ENCODE measurements at places on chromosomes 11 and 22.
A peak's percentile ranks its signal among the peaks of the same experiment; 100 is the strongest.

DNA sequence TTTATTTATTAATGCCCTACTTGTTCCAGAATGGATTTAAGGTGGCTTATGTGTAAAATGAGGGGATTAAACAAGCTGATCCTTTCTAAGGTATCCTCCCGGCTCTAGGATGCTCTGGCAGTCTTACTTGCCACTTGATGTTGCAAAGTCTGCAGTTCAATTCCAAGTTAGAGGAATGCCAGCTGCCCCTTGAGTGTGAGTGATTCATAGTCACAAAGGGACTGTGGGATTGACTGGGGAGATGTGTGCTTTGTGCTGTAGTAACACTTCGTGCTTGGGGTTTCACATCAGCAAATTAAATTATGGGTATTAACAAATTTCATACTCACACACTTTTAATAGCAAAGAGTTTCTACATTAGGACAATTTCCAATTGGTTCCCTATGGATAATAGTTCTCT, 550.8 kb upstream of the CADM1 start:
- no peak for DNase-seq

DNA sequence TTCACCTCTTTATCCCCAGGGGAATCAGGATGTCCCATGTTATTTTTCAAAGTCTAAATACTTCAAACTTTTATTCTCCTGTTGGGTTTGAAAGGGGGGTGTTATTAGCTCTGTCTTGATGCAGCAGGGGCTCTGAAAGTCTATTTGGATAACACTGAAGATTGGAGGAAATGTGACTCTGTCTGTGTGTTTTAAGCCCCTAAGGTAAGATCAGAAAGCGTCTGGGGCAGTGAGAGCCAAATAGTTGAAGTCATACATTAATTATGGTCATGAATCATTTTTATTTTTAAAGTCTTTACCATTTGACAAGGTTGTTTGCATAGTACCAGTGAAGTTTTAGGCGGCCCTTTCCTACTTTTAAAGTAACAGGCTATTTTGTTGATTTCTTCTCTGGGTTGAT, 139.0 kb downstream of the UVRAG start:
- DNase-seq = no peak

DNA sequence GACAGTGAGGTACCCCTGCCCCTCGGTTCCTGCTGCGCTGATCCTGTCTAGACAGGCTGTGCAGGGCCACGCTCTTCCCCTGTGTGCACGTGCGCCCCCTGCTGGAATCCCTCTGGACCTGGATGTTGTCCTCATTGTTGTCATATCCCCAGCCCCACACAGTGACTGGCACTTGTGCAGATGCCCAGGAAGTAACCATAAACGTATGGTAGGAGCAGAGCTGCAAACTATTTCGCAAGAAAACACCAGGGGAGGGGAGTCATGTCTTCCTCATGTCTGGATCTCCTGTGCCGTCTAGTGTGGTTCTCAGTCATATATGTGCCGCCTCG, 114.7 kb downstream of the CRYBB2 start:
- peak; percentile 91 for DNase-seq

- DNase-seq = peak; percentile 85
Measured at GRCh38 chr11:10653946-10654810, 39.4 kb downstream of the IRAG1 start.

GRCh38 chr22:37971475-37972434, 12.6 kb downstream of the SOX10 start:
- no peak for DNase-seq

Data from OCI-M1 (cell line).